ENCODE measurements at places on chromosomes 4 and X. TPM values are rescaled to one million over a fixed set of nuclear protein-coding genes. Genes with fewer than 3 reads are reported as not detected.

- DNase-seq = no peak
These were observed 26.5 kb downstream of the TBC1D1 start for GRCh38 chr4:37917388-37917787.

TKTL2 gene
- not detected for total RNA-seq

CSAG2 gene
- 1.3 TPM for total RNA-seq

ATP6AP2 gene
- total RNA-seq = 72.9 TPM

DNA sequence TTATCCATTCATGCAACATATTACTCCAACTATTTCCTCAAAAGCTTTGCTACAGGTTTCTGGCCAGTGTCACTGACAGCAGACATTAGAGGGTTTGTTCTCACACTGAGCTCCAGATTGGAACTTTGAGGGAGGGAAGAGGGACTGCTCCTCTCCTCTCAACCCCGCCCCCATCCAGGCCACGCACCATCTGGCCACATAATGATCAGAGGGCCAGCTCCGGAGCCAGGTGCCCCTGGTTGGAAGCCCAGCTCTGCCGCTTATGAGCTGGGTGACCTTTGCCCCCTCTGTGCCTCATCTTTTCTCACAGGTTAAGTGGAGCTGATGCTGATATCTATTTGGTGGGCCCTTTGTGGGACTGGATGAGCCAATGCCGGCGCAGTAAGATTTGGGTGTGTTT lies 55.8 kb downstream of the C4orf50 start:
- no peak for DNase-seq

- no peak for DNase-seq
These were observed 35.2 kb downstream of the PCDH7 start for GRCh38 chr4:30755346-30755745.

Data from activated CD4-positive, alpha-beta memory T cell treated with anti-CD3 and anti-CD28 coated beads, Interleukin-2, amount 10 ng/mL, durations not matched to agents 7 days and 5 days (primary cell).